DMS153 (cell line): ENCODE measurements at places on chromosomes 2 and 18.

DNA sequence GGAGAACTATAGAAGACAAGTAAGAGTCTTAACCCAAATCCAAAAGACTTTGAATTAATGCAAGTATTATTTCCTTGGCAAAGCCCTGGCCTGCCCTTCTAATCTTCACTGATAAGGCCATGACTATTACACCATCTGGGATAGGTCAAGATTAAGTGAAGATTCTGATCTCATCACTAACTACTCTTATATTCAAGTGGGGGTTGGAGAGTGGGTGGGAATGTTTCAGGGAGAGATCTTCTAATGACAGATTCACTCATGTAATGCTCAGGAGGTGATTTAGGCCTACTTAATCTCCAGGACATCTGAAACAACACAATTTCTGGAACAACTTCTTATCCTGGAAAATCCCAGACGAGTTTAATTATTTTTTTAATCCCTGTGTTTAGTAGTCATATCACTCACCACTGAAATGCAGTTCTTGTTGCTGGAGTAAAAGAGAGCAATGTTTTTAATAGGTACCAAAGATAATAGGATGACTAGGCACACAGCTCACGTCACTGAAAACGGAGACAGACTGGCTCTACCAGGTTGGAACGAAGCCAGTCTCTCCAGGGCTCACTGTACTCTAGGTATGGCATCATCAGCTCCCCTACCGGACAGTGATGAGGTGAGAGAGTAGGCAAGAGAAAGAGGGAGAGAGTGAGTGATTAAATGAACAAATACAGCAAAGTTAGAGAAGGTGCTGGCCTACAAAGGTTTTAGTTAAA lies 133.1 kb downstream of the NCKAP5 start:
- DNase-seq = peak; percentile 91

DNA sequence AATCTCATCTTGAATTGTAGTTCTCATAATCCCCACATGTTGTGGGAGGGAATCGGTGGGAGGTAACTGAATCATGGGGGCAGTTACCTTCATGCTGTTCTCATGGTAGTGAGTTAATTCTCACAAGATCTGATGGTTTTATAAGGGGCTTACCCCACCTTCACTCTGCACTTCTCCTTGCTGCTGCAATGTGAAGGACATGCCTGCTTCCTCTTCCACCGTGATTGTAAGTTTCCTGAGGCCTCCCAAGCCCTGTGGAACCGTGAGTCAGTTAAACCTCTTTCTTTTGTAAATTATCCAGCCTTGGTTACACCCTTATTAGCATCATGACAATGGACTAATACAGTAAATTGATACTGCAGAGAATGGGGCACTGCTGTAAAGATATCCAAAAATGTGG lies 57.9 kb downstream of the SCN7A start:
- DNase-seq = no peak

DNA sequence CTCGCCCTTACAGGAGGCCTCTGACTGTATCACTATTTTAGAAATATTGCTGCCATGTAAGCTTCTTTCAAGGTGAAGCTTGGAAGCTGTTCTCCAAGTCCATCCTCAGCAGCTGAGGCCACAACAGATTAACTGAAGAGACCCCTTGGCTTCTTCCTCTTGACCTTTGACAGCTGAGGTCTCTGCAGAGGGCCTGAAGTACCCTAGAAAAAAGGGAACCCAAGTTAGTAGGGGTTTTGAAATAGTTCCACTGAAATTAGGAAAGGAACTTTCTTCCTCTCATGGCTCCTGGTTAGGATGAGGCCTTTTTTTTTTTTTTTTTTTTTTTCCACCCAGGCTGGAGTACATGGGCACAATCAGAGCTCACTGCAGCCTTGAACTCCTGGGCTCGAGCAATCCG lies 15.5 kb upstream of the IHH start:
- DNase-seq = no peak

- DNase-seq = no peak
Observed at GRCh38 chr2:157938556-157938955, 62.4 kb upstream of the ACVR1 start.

DNA sequence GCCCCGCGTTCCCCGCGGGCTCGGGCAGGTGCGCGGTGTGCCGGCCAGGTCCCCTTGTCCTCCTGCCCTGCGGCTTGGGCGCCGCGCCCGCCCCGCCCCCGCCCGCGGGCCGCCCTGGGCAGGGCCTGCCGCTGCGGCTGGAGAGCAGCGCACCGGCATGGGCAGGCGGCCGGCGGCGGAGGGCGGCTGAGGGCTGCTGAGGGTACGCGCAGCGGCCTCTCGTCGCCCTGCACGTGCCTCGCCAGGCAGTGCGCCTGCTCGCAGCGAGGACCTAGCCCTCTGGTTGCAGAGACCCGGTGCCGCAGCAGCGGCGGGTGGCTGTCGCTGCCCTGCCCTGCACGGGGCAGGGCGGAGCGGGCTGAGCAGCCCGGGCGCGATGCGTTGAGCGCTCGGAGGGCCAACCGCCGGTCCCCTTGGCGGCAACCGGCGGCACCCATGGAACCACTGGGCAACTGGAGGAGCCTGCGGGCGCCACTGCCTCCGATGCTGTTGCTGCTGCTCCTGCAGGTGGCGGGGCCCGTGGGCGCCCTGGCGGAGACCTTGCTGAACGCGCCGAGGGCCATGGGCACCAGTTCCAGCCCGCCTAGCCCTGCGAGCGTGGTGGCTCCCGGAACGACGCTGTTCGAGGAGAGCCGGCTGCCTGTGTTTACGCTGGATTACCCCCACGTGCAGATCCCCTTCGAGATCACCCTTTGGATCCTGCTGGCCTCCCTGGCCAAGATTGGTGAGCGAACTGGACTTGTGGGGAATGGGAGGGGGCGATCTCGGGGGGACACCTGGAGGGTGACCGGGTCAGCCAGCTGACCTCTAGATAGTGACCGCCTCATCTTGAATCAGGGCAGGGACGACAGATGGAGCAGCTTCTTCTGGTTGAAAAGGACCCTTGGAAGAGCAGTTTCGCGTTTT lies at the start of gene SLC9A2:
SLC9A2 (plus strand) TSS at position 140 of the 906 bp plus-strand sequence; CDS start at position 436, 296 bp downstream.
- peak; percentile 33 for DNase-seq

DNA sequence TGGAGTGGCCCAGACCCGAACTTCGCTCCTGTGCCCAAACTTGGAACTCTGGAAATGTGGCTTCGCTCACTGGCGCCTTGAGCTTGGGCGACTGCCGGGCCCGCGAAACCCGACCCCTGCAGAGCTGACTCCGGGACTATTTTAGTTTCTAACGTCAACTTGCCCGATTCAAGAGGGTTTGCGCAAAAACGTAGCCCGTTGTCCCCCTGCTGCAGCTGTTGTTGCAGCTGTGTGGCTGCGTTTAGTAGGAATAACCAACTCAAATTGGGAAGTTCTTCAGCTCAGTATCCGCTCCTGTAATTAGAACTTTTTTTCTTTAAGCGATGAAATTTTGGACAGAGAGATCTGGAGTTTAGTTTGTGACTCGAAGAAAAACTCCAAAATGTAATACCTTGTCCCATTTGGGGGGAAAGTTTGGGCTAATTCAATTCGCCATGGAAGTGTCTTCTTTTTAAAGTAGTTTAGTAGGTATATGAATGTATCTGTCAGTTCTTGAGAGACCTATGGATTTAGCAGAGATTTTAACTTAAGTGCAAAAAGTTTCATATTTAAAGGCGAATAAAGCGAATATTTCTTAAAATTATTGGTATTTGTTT lies 559 bp downstream of the MYL12A start:
- no peak for DNase-seq

DNA sequence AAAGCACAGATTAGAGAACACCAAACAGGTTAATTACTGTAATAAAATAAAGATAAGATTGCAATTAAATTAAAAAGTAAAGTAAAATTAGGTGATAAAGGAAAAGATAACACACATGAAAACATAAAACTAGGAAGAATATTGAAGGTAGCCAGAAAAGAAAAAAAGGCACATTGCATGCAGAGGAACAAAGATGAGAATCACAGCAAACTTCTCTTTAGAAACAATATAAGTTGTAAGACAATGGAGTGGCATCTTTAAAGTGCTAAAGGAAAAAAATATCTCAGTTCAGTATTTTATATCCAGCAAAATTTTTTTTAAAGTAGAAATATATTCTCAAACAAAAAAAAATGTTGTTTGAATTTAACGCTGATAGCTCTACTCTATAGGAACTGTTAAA lies 366.0 kb downstream of the CPS1 start:
- no peak for DNase-seq

DNA sequence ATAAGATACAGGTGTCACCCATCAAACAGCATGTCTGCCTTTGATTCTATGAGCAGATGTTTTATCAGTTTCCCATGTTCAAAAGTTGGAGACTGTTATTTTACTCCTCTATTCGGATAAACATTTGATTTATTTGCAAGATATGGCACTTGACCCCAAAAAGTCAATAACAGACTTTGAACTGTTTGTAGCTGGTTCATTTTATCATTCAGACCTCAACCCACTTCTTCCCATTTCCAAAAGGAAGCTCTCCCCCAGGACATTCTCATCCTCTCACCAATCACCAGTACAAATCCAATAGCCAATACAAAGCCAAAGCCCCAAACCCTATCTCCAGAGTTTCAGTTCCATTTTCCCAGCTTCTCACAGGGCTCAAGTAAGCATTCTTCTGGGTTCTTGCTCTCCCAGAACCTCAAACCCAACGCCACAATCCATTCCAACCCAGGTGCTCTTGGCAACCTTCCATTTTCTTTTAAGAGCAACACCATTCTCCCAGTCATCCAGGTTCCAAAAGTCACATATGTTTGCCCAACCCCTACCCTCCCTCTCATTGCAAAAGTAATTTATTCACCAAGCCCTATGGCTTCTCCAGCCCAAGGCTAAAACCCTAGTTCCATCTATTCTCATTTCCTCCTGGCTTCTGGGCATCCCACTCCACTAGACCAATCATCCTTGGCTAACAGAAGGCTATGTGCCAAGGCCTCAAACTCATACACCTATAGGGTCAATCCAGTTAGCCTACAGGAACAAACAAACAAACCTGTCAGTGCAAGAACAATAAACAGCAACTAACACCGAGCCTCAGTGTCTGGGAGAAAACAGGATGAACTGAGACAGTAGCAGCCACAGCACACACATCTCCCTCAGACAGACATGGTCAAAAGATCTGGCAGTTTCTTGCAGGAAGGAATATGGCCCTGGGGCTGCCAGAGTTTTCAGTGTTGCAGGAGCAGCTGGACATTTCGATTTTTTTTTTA lies 9.2 kb downstream of the ACVR1 start:
- no peak for DNase-seq

DNA sequence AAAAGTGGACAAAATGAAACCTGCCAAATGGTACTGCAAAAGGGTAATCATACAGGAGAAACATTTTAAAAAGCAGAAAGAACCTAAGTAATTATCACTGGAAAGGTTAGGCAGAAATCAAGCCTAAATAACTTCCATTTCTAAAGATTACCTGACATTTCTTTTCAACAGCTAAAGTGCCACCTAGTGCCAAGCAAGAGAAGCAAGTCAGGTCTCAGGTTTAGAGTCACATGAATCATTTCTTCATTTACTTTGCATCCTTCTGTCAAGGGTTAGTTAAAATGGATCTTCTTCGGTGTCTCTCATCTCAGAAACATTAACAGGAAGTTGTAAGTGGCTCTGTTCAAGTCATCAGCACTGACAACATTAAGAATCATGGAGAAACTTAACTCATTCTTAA lies 90.3 kb downstream of the AKAIN1 start:
- DNase-seq = no peak

DNA sequence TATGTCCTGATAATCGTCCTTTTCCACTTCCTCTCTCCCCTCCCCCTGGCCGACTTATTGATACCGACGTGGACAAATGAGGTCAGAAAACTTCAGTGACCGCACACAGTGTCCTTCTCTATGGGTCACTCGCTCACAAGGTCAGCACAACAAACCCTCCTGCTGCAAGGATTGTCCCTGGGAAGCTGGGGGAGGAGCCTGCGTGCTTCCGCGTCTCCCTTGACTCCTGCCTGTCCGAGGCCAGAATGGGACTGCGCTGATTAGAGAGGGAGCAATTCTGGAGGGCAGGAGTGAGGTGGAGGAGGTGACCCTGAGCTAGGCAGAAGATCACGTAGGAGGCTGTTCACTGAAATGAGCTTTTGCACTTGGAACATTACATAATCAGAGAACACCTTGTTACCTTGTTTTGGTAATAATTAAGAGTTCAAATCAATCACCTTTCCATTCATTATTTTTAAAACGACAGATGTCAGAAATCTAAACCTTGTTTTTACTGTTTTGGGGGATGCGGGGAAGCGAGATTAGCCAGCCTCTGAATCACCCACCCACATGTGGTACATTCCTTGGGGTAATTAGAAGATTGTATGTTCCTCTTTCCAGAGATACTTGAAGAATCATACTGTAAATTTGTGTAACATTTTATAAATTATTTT lies 70.6 kb downstream of the CTAGE1 start:
- no peak for DNase-seq

DNA sequence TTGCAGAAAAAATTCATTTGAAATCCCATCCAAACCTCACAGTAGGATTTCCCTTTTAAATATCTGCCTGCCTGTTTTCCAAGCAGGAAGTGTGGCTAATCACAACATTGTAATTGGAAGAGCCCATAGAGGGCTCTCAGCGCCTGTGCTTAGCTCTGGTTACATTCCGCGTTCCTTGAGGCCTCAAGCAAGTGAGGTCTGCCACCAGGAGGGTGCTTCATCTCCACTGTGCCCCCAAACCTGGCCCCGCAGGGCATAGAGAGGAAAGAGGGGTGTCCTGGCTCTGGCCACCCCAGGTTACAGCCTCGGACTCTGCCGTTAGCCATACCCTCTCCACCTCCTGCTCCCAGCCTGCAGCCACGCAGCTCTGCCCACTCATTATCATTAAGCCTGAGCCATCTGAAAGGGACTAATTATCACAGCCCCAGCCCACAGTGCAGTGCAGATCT lies 214.8 kb downstream of the SP3 start:
- DNase-seq = no peak

- no peak for DNase-seq
Observed at GRCh38 chr2:44550561-44550960, 188.8 kb downstream of the CAMKMT start.

- no peak for DNase-seq
Observed at GRCh38 chr18:56593906-56594305, 44.5 kb downstream of the TXNL1 start.

DNA sequence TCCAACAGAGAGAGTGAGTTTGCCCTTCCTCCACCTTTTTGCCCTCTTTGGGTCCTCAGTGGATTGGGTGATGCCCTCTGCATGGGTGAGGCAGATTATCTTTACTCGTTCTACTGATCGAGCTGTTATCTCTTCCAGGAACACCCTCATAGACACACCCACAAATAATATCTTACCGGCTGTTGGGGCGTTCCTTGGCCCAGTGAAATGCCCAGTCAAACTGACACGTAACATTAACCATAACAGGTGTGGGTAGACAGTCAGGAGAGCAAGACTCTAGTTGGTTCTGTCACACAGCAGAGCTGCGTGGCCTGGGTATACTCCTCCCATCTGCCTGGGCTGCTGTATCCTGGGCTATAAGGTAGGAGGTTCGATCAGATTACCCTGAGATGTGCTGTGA lies 144.1 kb downstream of the AGAP1 start:
- DNase-seq = no peak

- no peak for DNase-seq
Observed at GRCh38 chr2:8036366-8036765, 645.5 kb upstream of the ID2 start.

DNA sequence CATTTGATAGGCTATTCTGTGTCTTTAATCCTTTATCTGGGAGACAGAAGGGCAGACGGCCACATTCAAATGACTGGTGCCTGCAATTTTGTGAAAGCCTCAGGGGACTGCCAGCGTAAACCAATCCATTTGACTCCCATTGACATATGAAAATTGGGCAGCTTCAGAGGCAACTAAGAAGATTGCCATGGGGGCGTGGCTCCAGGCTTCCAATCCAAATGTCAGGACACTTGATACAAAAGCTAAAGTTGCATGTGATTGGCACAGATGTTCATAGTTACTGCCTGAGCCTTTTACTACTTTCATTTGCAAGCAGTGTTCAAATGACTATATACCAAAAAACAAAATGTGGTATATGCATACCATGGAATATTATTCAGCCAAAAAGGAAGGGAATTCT lies 42.0 kb downstream of the SPC25 start:
- DNase-seq = peak; percentile 31
